ENCODE measurements at places on chromosomes 2 and 18.
A peak's percentile ranks its signal among the peaks of the same experiment; 100 is the strongest.

DNA sequence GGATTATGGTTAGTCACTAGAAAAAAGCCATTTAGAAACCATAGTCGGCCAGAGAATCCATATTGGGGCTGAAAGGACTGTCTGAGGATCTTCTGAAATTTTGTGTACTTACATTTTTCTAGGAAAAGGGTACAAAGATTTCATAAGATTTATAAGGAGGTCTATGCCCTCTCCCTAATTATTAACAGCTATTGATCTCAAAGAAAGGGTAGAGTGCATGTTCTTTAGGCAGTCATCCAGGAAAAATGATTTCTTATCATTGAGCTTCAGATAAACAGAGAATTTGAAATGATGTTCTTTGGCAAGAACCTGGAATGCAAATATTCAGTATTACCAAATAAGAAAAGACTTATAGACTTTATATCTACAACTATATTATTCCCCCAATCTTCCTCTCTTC is 195.3 kb downstream of the ACTR3 start:
- DNase-seq, result no peak

DNA sequence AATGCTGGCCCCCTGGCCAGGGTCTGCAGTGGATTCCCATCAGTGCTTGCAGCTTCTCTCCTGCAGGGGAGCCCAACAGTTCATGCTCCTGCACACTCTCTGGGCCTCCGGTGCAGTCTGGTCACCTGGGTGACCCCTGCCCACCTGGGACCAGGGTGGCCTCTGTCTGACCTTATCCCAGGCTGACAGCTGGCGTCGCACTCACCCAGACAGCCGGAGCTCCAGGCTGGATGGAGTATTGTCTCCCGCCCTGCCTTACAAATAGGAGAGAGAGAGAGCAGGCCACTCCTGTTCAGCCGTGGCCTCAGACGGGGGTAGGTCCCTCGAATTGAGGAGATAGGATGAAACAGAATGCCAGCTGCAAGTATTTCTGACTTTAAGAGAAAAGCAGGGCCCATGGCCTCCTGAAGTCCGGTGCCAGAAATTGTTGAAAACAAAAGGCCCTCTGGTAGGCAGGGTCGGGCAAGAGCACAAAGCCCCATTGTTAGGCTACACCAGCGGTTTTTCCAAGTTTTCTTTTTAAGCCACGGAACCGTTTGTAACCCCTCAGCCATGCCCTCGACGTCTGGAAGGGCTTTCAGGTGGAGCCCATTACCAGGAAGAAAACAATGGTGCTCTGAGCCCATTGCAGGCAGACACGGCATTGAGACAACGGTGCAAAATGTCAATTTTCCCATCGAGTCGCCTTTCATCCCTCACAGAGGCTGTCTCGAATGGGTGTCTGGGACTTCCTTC is 258.4 kb downstream of the BCL11A start:
- no peak for DNase-seq

DNA sequence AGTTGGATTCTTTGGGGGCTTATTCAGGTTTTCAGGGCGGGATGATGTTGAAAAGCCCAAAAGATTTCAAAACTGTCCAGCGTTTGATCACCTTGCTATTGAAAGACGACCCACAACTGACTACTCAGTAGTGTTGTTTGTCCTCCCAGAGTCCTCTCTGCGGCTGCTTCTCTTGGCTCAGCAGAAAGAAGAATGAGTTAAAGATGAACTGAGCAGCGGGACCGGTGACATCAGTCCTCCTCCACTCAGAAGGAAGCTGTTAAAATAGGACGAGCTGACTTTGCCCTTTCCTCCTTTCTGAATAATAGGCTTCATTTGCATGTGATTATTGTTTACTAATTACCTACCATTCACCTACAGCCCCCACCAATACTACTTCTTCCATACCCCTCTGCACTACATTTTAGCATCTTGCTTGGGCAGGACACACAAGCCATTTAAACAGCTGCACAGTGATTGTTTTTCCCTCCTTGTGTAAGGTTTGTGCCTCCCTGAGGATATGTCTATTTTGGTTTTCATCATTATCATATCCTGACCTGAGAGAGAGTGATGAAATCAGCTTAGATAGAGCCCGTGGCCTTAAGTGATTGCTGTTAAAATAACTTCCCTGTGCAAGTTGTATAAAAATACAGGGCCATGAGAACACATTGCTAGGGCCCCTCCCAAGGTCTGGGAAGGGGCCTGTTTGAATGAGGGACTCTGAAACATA is 261.8 kb downstream of the FHOD3 start:
- no peak for DNase-seq

DNA sequence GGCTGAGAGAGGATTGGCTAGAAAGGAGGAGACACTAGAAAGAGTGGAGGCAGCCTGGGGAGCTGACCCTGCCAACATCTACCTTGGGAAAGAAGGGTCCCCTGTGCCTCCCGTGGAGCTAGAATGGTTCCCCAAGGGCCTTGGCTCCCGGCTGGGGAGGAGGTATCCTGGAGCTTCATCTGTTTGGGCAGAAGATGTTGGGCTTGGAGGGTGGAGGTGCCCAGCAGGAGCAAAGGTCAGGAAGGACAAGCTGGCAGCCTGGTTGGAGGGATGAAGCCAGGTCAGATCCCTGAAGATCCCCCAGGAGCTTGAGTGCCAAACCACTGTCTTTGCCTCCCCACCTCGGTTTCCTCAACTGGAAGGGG is 2.9 kb downstream of the ATP6V1B1 start:
- DNase-seq, result no peak

DNA sequence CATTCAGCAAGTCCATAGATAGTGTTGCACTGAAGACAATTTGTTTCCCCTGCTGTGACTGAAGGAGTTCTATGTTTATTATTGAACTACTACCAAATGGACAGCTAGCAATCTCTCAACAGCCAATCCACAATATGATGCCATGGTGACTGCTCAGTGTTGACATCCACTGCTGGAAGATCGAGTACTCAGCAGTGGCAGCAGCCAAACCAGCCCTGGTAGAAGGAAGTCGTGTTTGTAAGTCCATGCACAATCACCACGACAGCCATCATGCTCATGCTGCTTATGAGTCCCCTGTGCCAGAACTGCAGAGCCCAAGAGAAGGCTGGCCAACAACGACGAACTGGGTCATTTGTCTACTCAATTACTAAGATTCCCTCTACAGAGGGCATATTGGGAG is 66.4 kb downstream of the OSR1 start:
- no peak for DNase-seq

GRCh38 chr2:2575181-2575577 is 244.1 kb upstream of the MYT1L start:
- DNase-seq, result no peak

DNA sequence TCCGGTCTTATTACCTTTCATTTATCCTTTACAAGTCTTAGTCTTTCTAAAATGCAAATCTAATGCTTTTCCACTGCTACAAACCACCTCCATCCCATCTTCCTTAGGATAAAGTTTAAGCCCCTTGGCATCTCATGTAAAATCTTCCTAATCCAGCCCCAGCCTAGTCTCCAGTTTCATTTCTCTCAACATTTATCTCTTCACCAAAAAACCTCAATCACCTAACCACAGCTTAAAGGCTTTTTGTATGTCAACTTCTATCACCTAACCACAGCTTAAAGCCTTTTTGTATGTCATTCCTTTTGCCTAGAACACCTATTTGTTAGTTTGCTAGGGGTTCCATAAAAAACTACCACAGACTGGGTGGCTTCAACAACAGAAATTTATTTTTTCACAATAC is 4.2 kb downstream of the TRAK2 start:
- no peak for DNase-seq

DNA sequence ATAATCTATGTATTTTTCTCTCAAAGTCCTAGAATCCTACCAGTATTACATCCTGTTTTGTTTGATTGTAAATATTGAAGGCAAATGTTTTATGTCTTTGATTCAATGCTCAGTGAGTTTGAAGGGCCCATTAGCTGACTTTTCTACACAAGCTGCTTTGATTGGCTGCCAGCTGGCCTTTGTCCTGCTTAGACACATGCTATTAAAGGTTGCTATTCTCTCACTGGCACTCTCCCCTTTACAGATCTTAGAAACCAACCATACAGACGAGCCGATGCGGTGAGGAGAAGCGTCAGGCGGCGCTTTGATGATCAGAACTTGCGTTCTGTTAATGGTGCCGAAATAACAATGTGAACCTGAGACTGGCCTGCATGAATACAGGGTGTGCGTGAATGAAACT is 69.7 kb downstream of the PRPF40A start:
- peak; percentile 67 for DNase-seq

DNA sequence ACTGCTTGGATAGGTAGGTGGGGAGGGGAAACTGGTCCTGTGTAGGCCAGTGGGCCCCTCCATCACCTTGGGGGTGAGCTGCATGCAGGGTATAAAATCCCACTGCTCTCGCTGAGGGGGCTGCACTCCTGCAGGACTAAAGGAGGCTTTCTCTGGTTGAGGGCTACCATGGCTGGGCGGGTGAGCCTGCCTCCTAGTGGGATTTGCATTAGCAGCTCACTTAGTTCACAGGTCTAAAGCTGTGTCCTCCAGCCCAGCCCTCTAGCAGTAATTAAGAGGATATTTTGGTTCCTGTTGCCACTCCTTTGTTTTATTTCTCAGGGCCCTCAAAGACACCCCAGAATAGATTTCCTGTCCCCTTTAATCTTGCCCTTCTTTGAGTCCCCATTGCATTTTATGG is 24.6 kb downstream of the TMEM127 start:
- DNase-seq, result no peak

DNA sequence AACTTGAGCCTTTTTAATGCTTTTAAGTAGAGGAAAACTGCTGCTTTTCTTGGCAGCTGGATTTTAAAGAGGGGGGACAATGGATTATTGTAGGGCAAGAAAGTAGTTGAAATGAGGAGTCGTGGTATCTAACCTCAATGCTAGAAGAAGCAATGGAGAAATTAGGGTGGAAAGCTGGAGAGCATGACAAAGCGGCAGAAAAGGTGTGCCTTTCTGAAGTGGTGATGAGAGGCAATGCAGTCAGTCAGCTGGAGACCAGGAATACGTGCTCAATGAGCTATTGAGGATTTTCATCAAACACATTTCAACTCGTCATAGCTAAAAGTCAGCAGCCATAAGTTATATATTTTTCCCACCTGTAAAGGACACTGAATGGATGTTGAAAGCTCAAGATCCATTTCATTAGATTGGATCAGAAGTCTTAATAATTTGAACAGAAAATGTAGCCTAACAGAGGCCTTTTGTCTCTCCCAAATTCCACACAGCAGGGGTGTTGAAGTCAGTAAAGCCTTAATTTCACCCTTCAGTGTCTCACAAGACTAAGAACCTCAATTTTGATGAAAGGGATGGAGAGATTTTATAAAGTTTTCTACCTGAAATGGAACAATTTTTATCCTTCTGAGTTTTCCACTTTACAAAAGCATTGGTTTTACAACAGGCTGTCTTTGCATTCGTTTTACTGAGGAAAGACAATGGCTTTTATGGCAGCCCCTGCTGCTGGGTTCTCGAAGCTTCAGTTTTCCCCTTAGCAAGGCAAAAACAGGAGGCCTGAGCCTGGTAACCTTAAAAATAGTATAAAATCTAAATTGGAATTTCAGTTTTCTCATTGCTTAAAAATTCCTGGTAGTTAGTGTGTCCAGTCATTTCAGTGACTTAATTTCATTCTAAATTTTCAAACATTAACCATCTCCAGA is 131.1 kb downstream of the CCDC102B start:
- no peak for DNase-seq

GRCh38 chr2:30218338-30218713 is 13.0 kb upstream of the LBH start:
- DNase-seq, result no peak

DNA sequence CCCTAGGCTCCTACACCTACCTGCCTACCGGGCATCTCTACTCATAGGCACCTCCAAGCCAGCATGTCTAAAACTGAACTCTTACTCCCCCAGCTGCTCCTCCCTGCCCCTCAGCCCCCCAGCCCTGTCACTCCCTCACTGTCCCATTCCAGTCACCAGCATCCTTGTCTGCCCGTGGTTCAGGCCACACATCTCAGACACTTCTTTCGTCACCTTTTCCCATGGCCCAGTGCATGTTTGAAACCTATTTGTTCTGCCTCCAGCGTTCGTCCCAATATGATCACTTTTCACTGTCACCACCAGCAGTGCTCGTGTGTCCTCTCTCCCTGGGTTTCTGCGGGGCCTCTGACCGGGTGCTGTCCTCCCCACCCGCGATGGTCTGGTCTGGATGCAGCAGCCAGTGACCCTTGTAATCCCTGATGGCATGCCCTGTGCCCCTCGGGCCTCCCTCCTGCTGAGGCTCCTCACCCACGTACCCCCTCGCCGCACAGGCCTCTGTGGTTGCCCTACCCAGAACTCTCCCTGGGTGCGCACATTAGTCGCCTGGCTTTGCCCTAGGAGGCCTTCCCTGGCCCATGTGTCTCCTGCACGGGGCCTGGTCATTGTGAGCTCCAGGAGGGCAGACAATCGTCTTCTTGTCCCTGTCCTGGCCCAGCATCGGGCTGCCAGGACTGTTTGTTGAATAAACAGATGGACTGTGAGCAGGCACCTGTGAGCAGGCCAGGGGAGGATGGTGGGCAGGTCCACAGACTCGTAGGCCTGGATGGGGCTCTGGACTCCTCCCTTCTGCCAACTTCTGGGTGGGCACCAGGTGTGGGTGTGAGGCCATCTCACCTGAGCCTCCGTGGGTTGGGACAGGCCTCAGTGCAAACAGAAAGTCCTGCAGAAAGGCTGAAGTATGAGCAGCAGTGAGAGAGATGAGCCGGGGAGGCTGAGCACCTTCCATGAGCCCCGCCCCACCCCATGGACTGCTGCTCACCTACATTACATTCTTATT is 15.5 kb downstream of the LDLRAD4 start:
- no peak for DNase-seq

DNA sequence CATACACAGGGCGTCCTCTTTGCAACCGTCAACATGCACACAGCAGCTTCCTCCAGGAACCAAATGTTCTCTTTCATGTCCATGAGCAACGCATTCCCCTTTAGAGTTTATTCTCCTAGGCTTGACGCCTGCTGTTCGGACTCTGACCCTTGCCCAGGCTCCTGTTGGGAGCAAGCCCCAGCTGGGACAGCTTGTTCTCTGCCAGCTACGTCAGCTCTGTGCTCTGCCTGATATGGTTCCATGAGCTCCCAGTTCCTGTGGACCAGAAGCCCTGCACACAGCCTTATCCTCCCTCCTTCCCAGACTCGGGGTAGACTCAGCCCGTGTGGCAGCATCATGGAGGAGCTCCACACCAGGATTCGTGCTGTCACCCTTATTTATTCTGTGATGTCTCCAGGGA is 253.1 kb upstream of the PXDN start:
- no peak for DNase-seq

- no peak for DNase-seq
These were observed 37.8 kb downstream of the GORASP2 start for GRCh38 chr2:170966648-170967396.

- no peak for DNase-seq
These were observed 82.9 kb upstream of the CDKL4 start for GRCh38 chr2:39326644-39327043.

GRCh38 chr2:136077107-136077506 is 40.8 kb downstream of the CXCR4 start:
- DNase-seq, result no peak

All from AG10803 (cell line).